Mucosa of descending colon (tissue), 3 donors: ENCODE measurements at places on chromosomes 3 and 15.

- DNase-seq = no peak
These were observed 45.3 kb upstream of the ARL6 start for GRCh38 chr3:97719156-97719821.

GRCh38 chr3:161108840-161109239 is 3.7 kb upstream of the B3GALNT1 start:
- DNase-seq = no peak

DNA sequence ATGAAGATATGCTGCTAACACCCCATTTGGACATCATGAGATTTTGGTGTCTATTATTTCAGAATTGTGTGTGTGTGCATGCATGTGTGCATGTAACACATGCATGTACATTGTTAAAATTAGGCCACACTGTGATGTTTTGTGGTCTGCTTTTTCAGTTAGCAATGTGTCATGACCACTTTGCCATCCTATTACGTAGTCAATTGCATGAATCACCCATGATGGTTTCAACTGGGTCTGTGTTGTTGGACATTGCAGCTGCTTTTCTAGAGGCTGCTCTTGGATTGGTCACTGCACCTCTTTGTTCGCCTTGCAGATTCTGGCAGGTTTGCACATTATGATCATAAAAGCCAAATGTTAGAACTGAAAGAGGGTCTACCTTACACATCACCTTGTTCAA is 101.0 kb upstream of the THBS1 start:
- no peak for DNase-seq

DNA sequence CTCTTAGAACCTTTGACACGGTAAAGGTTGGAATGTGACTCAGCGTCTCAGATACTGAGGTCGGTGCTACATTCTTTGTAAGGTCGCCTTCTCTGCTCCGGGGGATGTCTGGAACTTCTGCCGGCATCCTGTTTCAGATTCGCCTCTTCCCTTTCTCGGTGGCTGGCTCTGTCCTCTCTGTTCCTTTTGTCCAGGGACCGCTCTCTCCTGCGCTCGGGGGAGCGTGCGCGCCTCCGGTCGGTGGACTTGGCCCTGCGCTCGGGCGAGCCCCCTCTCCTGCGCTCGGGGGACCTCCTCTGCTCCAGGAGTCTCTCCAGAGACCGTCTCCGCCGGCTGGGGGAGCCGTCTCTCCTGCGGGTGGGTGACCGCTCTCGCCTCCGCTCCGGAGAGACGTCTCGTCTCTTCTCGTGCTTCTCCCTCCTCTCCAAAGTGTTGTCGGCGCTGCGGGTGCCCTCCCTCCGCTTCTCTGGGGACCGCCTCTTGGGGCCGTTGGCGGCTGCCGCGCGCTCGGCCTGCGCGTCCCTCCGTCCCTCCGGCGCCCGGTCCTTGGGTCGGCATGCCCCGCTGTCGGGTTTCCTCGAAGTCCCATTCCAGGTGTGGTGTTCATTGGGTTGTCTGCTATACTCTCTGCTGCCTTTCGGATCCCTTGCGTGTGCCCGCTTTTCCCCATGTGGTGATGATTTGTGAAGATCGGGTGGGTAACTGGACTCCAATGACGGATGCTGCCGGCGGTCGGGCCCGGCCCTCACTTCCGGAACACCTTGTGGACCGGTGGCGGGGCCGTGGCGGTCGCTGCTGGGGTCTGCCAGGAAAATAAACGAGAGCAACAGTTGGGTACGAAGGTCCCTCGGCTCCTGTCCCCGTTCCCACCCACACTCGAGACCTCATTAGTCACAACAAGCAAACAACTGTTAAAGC is 668.8 kb upstream of the ADAMTS9 start:
- DNase-seq = no peak

DNA sequence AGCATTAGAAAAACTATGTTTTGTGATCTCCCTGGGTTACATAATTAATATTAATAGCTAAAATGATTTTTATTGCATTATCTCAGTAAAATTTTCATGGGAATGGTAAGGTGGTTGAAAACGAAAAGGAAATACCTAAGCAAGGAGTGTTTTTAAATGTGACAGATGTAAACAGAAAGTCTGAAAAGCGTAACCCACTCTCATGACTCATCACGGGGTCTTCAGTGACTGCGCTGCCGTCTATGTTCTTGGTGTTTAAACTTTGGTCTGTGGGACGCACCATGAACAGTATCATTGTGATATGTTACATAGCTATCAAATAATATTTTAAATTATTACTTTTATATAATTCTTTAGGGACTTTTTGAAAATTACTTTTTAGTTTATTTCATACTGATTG is 19.8 kb downstream of the LRCH3 start:
- no peak for DNase-seq

DNA sequence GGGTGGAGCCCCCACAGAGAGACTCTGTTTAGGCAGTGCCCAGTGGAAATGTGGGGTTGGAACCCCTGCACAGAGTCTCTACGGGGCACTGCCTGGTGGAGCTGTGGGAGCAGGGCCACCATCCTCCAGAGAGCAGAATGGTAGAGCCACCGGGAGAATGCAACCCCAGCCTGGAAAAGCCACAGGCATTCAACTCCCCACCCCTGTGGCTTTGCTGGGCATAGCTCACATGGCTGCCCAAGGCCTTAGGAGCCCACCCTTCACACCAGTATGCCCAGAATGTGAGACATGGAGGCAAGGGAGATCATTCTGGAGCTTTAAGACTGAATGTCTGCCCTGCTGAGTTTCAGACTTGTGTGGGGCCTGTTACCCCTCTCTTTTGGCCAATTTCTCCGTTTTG is 19.0 kb upstream of the CHCHD6 start:
- DNase-seq = no peak

GRCh38 chr15:44657378-44657777 is 6.1 kb downstream of the SPG11 start:
- no peak for DNase-seq

DNA sequence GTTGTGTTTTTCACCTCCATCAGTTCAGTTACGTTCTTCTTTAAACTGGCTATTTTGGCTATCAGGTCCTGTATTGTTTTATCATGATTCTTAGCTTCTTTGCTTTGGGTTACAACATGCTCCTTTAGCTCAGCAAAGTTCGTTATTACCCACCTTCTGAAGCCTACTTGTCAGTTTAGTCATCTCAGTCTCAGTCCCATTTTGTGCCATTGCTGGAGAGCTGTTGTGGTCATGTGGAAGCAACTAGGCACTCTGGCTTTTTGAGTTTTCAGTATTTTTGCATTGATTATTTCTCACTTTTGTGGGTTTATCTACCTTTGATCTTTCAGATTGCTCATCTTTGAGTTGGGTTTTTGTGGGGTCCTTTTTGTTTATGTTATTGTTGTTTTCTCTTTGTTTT is 151.3 kb downstream of the CFAP20DC start:
- DNase-seq = no peak

- no peak for DNase-seq
These were observed 829.4 kb downstream of the FHIT start for GRCh38 chr3:60421749-60422446.

DNA sequence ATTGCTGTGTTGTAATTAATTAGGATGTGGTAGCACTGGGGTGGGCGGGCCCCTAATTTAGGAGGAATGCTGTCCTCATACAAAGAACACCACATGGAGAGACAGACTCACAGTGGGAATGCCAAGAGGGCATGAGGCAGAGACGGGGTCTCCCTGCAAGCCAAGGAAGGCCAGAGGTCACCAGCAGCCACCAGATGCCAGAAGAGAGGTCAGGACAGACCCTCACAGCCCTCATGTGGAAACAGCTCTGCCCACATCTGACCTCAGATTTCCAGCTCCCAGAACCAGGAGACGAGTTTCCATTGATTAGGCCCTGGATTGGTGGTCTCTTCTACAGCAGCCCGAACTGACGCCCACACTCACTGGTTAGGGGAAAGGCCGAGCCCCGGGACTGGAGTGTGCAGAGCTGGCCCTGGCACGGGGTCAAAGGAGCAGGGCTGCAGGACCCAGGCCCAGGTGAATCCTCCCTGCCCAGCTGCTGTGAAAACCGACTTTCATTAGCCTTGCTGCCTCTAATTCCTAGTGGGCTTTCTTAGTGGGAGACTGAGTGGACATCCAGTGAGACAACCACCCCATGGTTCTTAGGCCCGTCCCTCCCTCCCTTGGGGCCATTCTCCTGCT is 43.0 kb upstream of the SLC41A3 start:
- peak; percentile 23 for DNase-seq

- DNase-seq = no peak
These were observed 18.2 kb downstream of the TSC22D2 start for GRCh38 chr3:150426292-150426691.

DNA sequence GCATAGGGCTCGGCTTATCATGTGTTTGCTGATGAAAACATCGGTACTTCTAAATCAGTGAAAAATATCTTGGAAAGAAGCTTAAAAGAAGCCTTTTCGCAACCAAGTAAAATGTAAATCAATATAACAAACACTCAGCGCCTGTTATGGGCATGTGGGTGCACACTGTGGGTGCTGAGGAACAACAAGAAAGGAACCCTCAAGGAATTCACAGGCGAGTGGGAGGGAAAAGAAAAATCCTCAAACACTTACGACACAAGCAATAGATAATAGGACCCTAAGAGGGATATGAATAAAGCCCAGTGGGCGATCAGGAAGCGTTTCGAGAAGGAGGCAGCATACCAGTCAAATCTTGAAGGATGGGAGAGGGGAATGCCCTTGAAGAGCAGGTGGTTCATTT is 21.9 kb downstream of the GLDN start:
- no peak for DNase-seq
